ENCODE measurements at places on chromosomes 5 and 9.

- DNase-seq: no peak
Measured at GRCh38 chr5:181127907-181128626, 2.9 kb downstream of the OR2V1 start.

GRCh38 chr9:4713849-4714248 lies 27.2 kb downstream of the AK3 start:
- no peak for DNase-seq

- no peak for DNase-seq
Measured at GRCh38 chr5:61420016-61420415, 88.0 kb downstream of the ZSWIM6 start.

- DNase-seq: no peak
Measured at GRCh38 chr9:131574730-131575640, 29.7 kb downstream of the PRRT1B start.

GRCh38 chr9:98228392-98229089 lies 26.9 kb downstream of the TBC1D2 start:
- DNase-seq: no peak

GRCh38 chr9:131277287-131277909 lies 1.1 kb upstream of the FAM78A start:
- DNase-seq: no peak

GRCh38 chr9:28034242-28034641 lies 461.0 kb upstream of the C9orf72 start:
- no peak for DNase-seq

- no peak for DNase-seq
Measured at GRCh38 chr5:850511-851006, at the start of gene ZDHHC11. ZDHHC11 (minus strand) TSS chr5:850986; CDS start chr5:850602, 384 bp downstream.

GRCh38 chr9:114350636-114351401 lies 21.1 kb downstream of the ORM2 start:
- DNase-seq: no peak

DNA sequence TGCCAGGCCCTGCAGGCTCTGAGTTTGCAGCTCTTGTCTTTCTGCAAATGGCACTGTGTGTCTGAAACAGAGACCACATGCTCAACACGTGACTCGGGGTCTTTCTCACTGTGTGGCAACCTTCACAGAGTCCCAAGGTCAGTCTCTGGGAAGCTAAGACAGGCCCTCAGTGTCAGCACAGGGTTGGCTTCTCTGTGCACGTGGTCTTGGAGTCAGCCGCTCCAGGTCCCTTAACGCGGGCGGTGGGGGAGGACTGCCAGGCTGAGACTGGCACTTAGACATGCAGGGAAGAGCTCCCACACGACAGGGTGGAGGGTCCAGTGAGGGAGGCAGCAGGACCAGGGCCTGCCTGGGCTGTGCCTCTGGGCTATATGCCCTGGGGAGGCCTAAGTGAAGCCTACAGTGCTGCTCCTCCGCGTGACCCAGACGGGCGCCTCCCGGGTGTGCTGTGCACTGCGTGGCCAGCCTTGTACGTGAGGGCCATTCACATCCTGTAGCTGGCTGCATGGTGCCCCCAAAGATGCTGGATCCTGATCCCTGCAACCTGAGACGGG lies 76.8 kb downstream of the ADAMTS2 start:
- no peak for DNase-seq

- DNase-seq: no peak
Measured at GRCh38 chr5:158450751-158451171, 591.8 kb upstream of the CLINT1 start.

DNA sequence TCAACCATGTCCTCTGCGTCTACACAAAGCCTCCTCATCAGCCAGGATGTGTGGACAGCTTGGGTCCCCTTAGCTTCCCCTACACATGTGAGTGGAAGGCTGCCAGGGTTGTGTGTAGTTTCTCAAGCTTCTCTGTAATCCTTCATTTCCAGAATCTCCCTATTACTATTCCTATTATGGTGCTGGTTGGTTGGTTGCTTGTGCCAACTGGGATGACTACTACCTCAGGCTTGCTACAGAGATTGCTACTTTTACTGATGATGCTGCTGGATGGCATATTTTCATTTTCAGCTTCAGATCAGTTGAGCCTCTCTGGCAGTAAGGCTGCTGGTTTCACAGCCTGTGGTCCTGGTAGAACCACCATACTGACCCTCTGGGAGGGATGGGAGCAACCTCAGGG lies 39.9 kb downstream of the ATG10 start:
- DNase-seq: no peak

GRCh38 chr5:59660737-59661136 lies 232.8 kb downstream of the PDE4D start:
- no peak for DNase-seq

DNA sequence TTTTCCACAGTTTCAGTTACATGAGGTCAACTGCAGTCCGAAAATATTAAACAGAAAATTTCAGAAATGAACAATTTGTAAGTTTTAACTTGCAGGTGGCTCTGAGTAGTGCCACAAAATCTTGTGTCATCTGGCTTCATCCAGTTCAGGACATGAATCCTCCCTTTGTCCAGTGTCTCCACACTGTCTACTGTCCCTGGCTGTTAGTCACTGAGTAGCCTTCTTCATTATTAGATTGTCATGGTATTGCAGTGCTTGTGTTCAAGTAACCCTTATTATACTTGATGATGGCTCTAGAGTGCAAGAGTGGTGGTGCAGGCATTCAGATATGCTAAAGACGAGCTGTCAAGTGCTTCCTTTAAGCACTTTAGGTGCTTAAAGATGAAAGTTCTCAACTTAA lies 65.3 kb downstream of the CFAP95 start:
- DNase-seq: no peak

- peak; percentile 29 for DNase-seq
Measured at GRCh38 chr5:176365351-176366231, at the start of gene ARL10. ARL10 (plus strand) TSS chr5:176365487; CDS start chr5:176365564, 77 bp downstream.

DNA sequence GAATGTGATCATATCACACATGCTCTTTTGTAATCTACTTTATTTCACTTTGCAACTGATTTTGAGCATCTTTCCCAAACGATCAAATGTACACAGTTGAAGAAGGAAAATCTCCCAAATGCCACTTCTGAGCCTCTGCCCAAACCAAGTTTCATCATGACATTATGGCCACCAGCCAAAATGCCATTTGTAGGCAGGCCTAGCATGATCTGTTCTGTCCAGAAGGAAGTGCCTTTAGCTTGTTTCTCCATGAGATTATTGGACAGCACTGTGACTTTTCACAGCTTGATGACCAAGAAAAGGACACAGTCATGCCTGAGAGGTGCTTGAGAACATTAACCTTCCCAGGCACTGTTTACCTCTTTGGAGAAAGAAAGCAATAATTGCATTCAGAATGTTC lies 73.2 kb upstream of the PIP5K1B start:
- DNase-seq: no peak

- no peak for DNase-seq
Measured at GRCh38 chr5:135244620-135245021, 154.4 kb downstream of the MACROH2A1 start.

GRCh38 chr5:32935283-32935682 lies 224.2 kb downstream of the NPR3 start:
- DNase-seq: no peak

DNA sequence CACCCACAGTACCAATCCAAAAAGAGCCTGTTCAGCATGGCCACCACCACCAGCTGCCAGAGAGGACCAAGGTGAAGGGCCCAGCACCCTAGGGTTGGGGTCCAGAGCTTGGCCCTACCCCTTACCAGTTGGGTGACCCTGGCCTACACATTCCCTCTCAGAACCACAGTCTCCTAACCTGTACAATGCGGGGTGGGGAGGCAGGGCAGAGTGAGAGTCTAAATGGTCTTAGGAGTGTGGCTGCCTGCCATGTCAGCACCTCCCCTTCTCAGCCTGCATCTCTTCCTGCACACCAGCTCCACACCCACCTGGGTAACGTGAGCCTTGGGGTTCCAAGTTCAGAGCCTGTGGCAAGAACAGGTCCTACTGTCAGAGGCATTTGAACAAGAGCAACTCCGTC lies 92.2 kb downstream of the C5orf15 start:
- no peak for DNase-seq

DNA sequence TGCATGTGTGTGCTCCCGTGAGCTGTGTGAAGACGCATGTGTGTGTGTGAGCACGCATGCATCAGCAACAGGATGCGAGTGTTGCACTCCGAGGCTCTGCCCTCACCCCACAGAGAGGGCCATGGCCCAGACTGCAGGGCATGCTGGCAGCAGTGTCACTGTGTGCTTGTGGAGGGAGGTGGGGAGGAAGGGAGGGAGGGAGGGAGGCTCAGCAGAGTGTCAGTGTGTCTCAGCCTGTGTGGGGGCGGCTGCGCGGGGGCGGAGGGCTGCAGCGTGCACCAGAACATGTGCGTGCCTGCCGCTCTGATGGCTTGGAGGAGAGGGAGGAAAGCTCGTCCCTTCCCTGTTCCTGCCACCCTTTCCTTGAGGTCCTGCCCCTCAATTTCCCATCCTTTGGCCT lies 5.3 kb downstream of the CAMK2A start:
- no peak for DNase-seq

- DNase-seq: no peak
Measured at GRCh38 chr5:59716029-59716428, 177.5 kb downstream of the PDE4D start.

DNA sequence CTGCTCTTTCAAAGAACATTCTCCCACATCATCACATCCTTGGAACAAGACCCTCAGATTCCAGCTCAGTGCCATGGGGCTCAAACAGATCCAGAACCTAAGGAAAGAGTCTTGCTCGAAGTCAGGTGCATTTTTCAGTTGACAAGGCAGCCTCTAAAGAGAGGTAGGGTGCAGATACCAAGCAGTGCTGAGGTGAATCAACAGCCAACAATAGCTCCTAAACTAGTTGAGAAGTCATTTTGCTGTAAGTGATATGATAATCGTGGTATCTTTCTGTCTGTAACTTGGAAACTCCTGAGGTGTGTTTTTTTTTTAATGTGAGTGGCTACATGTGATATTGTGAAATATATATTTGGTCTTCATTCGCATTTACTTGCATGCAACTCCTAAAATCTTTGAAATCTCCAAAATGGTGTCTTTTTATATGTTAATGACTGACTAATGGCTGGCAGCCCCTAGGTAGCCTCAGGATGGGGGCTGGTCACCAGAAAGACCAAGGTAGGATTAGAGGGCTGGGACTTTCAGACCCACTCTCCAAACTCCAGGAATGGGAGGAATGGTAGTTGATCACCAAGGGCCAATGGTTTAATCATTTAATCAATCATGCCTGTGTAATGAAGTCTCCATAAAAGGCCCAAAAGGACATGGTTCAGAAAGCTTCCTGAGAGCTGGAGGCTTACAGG lies 96.6 kb downstream of the SERINC5 start:
- DNase-seq: no peak

DNA sequence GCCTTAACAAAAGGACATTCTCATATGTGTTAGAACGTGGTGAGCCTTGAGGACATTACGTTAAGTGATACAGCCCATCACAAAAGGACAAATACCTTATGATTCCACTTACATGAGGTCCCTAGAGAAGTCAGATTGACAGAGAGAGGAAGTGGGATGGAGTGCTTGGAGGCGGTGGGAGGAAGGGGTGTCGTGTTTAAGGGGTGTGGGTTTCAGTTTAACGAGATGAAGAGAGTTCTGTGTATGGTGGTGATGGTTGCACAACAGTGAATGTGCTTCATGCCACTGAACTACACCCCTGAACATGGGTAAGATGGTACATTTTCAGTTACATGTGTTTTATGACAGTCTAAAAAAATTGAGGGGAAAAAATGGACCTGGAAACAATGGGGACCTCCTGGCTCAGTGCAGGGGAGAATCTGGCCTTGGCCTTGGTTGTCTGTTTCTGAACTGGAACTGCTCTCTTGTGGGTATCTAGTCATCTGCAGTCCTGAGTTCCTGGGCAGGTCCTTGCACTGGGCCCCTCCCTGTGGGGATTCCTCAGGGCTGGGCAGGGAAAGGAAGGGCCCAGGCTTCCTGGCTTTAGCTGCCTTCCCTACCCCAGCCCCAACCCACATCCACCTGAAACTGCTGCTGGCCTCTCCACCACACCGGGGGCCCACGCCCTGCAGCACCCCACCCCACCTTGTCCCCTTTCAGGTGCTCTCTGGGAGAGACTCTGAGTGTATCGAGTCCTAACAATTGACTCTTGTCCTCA lies 17.8 kb downstream of the LRRC8A start:
- no peak for DNase-seq

GRCh38 chr5:126872561-126873354 lies 95.8 kb downstream of the LMNB1 start:
- DNase-seq: no peak

GRCh38 chr5:177353093-177353492 lies 1.6 kb upstream of the LMAN2 start:
- no peak for DNase-seq

GRCh38 chr9:89940625-89941024 lies 335.8 kb downstream of the GADD45G start:
- no peak for DNase-seq

GRCh38 chr9:99822806-99823591 lies 1.3 kb downstream of the NR4A3 start:
- no peak for DNase-seq

GRCh38 chr9:105131981-105132380 lies 112.5 kb upstream of the SLC44A1 start:
- DNase-seq: no peak

DNA sequence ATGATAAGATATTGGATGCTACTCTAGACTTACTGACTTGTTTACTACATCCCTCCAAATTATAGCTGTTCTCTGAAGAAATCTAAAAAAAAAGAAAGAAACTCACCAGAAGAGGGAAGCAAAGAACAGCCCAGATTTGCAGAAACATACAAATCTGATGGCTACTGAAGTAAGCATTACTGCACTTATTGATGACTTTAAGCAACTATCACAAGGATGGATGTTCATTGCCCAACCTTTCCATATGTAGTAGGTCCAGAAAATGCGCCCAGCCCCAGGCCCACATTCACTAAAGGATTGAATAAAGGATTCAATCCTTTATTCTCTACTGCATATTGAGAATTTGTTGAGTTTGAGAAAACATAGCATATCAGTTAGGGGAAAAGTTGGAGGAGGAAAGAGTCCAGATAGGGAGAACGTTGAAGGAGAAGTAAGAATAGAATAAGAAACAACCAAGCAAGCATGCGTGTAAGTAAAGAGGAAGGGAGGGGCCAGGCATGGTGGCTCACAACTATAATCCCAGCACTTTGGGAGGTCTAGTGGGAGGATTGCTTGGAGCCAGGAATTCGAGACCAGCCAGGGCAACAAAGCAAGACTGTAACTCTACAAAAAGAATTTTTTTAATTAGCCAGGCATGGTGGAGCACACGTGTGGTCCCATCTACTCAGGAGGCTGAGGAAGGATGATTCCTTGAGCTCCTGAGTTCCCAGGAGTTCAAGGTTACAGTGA lies 33.8 kb upstream of the DTWD2 start:
- no peak for DNase-seq
